Mesothelial cell of epicardium (in vitro differentiated cells): ENCODE measurements at places on chromosomes 12 and 14.

- no peak for DNase-seq
These were observed 73.3 kb downstream of the PTHLH start for GRCh38 chr12:27899151-27899661.

DNA sequence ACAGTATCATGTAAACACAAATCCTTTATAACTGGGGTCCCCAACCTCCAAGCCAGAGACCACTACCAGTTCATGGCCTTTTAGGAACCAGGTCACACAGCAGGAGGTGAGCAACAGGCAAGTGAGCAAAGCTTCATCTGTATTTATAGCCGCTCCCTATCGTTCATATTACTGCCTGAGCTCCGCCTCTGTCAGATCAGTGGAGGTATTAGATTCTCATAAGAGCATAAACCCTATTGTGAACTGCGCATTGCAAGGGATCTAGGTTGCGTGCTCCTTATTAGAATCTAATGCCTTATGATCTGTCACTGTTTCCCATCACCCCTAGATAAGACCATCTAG lies 49.9 kb downstream of the LRP6 start:
- no peak for DNase-seq

DNA sequence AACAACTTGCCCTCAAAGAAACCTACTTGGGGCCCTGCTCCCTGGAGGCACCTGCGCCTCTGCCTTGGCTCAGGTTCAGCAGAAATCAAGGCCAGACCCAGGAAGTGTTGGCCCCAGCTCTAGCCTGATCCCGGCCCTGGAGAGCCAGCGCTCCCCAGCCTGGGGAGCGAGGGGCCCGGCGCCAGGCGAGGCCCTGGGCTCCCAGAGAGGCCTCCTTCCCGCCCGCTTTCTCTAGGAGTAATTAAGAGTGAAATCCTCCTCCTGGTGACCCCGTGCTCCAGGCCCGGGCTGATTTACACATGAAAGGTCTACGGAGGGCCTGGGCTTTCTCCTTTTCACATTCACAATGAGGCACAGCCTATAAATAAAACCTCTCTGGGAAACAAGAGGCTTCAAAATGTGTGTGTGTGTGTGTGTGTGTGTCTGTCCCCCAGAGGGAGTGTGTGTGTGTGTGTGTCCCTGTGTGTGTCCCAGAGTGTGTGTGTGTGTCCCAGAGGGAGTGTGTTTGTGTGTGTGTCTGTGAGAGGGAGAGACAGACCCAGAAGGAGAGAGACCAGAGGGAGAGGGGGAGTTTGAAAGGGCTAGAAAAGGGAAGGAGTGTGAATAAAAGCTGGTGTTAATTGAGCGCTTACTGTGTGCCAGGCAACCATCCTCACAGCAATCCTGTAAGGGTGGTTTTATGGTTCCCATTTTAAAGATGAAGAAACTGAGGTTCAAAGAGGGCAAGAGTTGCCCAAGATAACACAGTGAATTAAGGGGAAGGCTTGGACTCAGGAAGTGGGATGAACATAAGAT lies 23.8 kb upstream of the COX6A1 start:
- DNase-seq = no peak

GRCh38 chr12:74903522-74903921 lies 306.1 kb downstream of the KCNC2 start:
- DNase-seq = no peak

- no peak for DNase-seq
These were observed 1891.0 kb upstream of the FLRT2 start for GRCh38 chr14:83638748-83639504.

DNA sequence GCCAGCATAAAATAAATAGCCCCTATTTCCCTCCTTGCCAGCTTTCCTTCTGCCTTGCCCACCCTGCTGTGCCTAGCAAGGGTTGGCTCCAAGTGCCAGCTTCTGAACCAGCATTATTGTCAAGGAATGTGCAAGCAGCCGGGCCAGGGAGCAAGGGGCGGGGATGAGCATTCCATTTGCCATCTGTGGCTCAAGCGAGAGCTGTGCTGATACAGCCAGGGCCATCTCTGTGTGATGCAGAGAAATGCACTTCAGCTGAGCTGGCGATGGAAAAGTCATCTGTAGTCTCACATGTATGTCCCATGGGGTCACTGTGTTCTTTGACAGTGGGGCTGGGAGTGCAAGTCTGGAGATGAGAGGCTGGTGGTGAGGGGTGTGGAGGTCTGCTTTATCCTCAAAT lies 137.3 kb downstream of the SUDS3 start:
- DNase-seq = no peak

GRCh38 chr14:77318006-77318553 lies 2.6 kb downstream of the POMT2 start:
- DNase-seq = no peak

DNA sequence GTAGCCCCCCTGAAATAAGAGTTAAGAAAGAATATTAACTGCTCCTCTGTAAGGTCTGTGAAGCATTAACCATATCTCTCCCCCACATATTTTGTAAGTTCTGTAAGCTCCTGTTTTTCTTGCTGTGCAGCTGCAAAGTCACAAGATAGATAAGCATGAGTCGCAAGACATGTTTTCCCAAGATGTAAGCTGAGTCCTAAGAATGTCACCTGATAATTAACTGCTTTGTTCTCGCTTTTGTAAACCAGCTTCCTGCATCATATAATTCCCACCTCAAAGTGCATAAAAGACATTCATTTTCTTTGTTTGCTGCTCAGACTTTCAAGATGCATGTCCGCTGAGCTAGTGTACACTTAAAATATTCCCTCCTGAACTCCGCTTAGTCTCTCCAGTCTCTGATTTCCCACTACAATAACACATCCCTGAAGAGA lies 27.0 kb upstream of the PHC1 start:
- no peak for DNase-seq

GRCh38 chr14:29822430-29822709 lies 105.3 kb downstream of the PRKD1 start:
- no peak for DNase-seq

DNA sequence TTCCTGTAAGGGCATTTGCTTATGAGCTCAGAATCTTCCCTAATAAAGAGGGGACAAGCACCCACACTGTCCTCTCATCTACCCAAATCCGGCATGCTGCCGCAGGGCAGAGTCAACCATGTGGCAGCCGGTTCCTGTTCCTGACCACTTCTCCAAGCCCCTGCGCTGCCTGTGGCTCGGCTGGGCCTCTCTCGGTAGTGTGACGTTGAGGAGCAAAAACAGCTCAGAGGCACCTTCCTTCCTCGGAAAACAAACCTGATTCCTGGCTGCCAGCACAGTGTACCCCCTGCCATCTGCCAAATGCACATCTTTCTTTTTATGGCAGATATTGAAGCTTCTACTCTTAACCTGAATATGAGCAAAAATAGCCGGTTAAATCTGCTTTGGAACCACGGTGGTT lies 50.5 kb downstream of the CFAP251 start:
- DNase-seq = no peak

DNA sequence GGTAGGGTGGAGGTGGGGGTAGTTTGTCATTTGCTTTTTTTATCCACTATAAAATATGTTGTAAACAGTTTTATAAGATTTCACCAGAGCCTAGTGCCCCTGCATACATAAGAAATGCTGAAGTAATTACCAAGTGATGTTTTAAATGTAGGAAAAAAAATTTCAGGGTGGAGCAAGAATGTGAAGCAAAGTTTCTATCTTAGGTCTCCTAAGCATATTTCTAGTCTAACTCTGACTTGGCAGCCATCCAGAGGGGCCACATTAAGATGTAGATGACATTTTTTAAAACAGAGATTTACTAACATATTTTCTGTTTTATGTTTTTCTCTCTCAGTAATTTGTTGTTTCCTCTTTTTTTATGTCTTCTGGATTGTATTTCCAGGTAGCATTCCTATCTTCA lies 15.8 kb upstream of the KRAS start:
- peak; percentile 31 for DNase-seq

DNA sequence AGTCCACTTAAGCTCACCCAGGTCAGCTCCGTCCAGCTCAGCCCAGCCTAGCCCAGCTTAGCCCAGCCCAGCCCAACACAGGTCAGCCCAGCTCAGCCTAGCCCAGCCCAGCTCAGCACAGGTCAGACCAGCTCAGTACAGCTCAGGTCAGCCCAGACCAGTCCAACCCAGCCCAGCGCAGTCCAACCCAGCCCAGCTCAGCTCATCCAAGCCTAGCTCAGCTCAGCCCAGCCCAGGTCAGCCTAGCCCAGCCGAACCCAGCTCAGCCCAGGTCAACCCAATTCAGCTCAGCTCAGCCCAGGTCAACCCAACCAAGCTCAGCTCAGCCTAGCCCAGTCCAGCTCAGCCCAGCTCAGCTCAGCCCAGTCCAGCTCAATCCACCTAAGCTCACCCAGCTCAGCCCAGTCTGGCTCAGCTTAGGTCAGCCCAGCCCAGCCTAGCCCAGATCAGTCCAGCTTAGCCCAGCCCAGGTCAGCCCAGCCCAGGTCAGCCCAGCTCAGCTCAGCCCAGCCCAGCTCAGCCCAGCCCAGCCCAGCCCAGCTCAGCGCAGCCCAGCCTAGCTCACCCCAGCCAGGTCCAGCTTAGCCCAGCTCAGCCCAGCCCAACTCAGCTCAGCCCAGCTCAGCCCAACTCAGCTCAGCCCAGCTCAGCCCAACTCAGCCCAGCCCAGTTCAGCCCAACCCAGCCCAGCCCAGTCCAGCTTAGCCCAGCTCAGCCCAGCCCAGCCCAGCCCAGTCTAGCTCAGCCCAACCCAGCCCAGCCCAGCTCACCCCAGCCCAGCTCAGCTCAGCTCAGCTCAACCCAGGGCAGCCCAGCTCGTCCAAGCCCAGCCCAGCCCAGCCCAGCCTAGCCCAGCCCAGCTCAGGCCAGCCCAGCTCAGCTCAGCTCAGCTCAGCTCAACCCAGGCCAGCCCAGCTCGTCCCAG lies 184.0 kb downstream of the TMEM121 start:
- peak; percentile 29 for DNase-seq

- no peak for DNase-seq
These were observed 225.0 kb downstream of the CRADD start for GRCh38 chr12:93902192-93902591.

DNA sequence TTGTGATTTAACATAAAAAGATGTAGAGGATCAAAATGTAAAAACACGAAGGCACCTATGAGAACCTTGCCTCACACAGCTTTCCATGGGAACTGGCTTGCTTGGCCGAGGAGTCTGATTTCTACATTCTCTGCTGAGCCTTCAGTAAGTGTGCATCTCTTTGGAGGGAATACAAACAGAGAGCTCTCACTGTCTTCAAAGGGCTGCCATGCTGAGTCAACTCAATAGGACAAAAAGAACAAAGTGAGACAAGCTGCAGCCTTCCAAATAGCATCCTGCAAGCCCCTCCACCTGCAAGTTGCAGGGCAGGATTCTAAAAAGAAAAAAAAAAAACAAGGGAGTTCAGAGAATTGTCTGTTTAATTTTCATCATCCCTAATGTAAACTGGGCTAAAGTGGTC lies 411.9 kb downstream of the NELL2 start:
- no peak for DNase-seq

DNA sequence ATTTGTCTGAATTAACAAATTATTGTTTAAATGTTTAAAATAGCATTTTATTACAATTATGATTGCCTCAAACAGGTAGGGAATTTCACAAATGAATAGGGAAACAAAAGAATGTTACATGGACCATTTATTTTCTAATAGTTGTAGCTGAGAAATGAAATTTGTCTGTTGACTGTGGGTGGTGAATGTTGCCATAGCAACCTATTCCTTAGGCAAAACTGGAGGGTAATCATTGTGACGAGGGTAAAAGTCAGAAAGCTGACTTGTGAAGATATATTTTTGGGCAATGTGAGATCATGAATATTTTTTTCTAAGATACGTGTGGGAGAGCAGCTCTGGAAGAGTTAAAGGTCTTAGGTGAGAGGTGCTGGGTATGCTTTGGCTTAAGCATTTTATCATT lies 24.2 kb upstream of the CLEC14A start:
- DNase-seq = no peak

GRCh38 chr12:52087961-52088820 lies 8.7 kb downstream of the SMIM41 start:
- no peak for DNase-seq

DNA sequence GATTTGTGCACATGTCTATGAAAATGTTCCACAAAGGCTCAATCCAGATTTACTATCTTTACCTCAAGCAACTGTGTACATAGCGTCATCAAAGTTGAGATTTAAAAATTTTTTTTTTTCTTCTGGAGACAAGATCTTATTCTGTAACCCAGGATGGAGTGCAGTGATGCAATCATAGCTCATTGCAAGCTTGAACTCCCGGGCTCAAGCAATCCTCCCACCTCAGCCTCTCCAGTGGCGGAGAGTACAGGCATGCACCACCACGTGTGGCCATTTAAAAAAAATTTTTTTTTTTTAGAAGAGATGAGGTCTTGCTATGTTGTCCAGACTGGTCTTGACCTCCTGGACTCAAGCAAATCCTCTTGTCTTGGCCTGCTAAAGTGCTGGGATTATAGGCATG lies 2.3 kb downstream of the COCH start:
- no peak for DNase-seq

DNA sequence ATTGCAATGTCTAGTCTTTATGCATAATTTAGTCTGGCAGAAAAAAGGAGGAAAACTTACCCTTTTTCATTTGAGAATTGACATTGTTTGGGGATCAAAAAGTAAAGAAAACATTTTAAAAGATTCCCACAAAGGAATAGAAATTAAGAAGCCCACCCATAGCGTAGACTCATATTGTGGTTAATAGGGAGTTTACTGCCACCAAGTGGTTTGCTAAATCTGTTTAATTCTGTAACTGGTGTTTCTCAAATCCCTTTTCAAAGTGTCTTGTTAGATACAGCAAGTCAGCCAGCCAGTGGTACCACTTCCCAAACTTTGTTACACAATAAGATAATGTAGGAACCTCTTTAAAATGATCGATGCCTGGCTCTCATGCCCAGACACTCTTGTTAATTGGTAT lies 180.3 kb downstream of the IPO8 start:
- DNase-seq = no peak

DNA sequence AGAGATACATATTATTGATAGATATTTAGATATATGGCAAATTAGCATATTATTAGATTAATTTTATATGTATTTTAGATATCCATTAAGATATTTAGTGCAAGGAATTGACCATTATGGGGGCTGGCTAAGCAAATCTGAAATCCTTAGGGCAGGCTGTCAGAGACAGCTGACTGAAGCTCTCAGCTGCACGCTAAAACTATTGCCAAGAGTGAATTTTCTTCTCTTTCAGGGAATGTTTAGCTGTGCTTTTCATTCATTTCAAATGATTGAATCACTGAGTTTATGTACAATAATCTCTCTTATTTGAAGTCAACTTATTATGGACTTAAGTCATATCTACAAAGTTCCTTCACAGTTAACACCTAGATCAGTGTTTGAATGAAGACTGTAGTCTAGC lies 566.5 kb downstream of the LRFN5 start:
- no peak for DNase-seq

DNA sequence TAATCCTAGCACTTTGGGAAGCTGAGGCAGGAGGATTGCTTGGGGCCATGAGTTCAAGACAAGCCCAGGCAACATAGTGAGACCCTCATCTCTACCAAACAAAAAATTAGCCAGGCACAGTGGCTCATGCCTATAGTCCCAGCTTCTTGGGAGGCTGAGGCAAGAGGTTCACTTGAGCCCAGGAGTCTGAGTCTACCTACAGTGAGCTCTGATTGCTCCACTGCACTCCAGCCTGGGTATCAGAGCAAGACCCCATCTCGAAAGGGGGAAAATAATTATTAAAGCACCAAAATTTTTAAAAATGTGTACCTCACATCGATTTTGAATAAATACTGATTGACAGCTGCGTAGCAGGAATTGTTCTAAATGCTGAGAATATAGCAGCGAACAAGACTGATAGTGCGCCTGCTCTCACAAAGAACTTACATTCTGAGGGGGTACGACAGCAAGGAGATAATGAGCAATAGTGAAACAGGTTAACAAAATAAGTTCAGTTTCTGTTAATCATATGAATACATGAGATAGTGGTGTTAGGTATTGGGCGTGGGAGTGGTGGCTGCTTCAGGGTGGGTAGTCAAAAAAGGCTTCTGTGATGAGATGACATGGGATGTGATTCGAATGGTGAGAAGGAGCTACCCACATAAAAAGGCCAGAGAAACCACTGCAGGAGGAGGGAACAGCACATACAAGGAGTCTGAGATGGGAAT lies 19.6 kb downstream of the HCFC2 start:
- no peak for DNase-seq
